ENCODE measurements at places on chromosomes 3 and 15.
A peak's percentile ranks its signal among the peaks of the same experiment; 100 is the strongest.

DNA sequence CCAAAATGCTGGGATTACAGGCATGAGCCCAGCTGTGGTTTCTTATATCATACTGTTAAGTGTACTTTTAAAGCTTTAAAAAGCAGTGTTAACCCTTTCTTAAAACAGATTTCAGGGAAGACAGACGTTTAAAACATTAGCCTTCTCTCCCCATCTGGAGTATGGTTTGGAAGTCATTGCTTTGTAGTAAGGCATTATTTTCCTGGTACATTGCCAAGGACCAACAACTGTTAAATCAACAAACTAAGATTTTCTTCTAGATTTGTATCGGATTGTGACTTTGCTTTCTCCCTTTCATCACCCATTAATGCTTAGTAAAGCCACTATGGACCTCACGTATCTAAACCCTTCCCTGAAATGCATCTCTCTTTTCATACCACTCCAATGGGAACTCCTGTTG lies 50.5 kb downstream of the UBE2E1 start:
- no peak for DNase-seq

GRCh38 chr3:18740631-18741583 lies 315.8 kb upstream of the SATB1 start:
- no peak for DNase-seq

DNA sequence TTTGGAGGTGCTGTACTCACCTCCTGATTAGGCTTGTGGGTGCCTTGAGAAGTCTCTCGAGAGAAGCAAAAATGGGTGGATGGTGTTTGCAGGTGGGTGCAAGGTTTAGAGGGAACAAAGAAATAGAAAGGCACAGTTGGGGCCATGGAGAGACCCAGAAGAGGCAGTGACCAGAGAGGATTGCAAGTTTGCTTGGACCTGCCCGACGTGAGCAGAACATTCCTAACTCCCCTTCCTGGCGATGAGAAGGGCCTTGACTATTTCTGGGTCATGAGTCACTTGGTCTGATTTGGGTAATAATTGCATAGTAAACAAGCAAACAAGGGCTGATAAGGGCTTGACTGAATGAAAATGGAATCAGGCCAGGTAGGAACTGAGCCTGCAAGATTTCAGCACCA lies 7.0 kb upstream of the CTSH start:
- DNase-seq, result no peak

DNA sequence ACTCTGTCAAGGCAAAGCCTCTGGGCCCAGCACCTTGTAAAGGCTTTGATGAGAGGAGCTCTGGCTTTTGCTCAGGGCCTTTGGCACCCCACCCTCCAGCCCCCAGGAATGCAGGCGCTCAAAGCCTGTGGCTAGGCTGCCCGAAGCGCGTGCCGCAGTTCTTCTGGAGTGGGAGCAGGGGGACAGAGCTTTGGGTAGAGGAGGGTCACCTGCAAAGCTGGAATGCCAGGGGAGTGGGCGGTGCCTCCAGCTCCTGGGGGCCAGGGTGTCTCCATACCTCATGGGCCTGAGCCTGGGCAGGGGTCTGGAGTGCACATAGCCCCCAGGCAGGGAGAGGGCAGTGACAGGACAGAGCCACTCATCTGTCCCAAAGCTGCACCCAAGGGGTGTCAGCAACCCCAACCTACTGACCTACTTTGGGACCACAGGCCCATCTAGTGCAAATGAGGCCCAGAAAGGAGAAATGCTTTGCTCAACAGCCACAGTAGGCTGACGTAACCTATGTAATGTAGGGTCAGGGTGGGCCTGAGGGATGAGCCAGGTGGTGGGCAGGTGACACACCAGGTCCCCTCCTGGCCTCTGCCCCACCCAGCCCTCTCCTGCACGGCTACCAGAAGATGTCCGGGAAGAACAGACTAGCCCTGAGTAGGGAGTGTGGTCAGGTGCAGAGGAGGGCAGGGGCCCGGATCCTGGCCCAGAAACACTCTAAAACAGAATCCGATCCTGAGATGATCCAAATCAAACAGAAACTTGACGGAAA lies 2.2 kb upstream of the CALML4 start:
- no peak for DNase-seq

- DNase-seq, result no peak
These were observed 298.5 kb downstream of the SI start for GRCh38 chr3:164779816-164780215.

DNA sequence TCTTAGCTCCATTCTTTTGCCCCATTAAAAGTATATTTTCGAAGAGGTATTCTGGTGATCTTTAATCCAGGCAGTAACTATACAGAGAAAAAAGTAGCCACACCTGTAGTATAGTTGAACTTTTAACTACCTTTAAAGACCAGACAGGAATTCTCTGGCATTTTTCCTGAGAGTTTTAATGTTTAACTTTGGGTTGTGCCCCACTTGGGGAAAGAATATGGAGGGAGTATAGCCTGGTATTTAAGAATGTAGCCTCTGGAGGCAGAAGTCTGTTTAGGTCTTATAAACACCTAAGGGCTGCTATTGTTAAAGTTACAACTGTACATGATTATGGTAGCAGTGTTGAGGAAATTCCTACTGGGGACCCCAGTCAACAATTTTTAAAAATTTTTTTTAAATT lies 19.3 kb downstream of the C3orf85 start:
- no peak for DNase-seq

GRCh38 chr3:105827959-105828358 lies 40.9 kb downstream of the CBLB start:
- DNase-seq, result peak; percentile 20

- peak; percentile 38 for DNase-seq
These were observed 101.1 kb downstream of the GREM1 start for GRCh38 chr15:32818758-32819447.

DNA sequence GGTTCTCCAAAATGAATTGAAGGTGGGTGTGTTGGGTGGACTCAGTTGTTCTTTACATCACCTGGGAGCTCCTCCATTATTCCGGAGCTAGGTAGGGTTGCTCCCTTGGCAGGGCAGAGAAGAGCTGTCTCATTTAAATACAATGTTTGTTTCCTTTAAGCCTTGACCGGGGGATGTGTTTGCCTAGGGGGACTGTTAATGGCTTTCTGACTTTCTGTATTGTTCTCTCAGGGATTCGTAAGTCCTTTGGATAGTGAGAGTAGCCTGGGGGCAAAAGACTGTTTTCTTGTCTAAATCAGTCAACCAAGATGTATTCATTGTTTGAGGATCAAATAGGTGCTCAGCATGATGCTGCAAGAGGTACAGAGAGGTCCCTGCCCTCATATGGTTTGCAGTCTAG lies 71.1 kb downstream of the CDAN1 start:
- no peak for DNase-seq

- DNase-seq, result no peak
These were observed 114.8 kb upstream of the RARB start for GRCh38 chr3:25313286-25313685.

GRCh38 chr3:107208100-107208499 lies 169.1 kb upstream of the CCDC54 start:
- no peak for DNase-seq

- no peak for DNase-seq
These were observed 755.5 kb upstream of the SEMA6D start for GRCh38 chr15:46961795-46962194.

GRCh38 chr3:122609798-122610559 lies 32.5 kb downstream of the PARP15 start:
- peak; percentile 65 for DNase-seq

DNA sequence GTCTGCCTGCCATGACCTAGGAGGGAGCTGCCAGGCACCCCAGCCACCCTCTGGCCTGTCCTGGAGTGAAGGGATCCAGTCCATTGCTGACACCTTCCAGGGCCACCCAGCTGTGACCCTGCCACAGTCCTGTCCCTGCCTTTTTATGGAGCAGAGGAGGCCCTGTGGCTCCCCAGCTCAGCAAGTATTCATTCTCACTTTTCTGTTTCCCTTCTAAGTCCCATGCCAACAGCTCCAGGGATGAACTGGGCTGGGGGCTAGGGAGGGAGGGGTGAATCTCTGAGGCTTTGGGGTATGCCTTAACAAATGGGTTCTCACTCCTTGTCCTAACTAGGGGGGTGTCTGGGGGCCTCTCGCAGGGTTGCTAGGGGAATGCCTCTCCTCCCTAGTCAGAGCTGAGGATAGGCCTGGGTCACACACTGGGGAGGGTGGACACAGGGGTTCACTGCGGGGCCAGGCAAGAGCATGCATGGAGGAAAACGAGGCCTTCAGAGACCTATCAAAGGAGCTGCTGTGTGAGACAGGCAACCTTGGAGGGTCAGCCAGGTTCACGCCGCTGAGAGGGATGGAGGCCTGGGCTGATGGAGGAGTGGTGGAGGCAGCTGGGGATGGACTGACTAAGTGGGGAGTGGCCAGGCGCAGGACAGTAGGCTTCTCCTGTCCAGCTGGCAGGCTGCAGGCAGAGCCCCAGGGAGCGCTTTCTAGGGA lies 31.8 kb downstream of the EPHB3 start:
- no peak for DNase-seq

- DNase-seq, result no peak
These were observed 435.6 kb downstream of the MECOM start for GRCh38 chr3:169227911-169228310.

GRCh38 chr3:130975251-130975650 lies 51.4 kb downstream of the ASTE1 start:
- no peak for DNase-seq

GRCh38 chr3:197950677-197951061 lies 679 bp downstream of the RPL35A start:
- no peak for DNase-seq

DNA sequence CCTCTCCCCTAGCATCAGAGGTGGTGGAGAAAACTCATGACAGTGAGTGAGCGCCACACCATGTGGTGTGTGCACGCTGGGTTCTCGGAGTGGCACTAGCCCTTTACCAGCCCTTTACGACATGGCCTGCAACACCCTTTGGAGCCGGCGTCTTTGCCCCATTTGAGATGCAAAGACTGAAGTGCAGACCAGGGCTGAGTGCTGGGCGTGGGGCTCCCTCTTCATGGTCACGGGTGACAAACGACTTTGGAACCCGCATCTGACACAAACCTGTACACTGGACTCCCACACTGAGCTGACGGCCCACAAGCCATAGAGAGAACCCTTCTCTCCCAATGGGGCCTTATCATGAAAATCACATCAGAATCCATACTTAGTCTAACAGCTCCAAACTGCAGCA lies 76.8 kb upstream of the ALDH1L1 start:
- DNase-seq, result no peak

DNA sequence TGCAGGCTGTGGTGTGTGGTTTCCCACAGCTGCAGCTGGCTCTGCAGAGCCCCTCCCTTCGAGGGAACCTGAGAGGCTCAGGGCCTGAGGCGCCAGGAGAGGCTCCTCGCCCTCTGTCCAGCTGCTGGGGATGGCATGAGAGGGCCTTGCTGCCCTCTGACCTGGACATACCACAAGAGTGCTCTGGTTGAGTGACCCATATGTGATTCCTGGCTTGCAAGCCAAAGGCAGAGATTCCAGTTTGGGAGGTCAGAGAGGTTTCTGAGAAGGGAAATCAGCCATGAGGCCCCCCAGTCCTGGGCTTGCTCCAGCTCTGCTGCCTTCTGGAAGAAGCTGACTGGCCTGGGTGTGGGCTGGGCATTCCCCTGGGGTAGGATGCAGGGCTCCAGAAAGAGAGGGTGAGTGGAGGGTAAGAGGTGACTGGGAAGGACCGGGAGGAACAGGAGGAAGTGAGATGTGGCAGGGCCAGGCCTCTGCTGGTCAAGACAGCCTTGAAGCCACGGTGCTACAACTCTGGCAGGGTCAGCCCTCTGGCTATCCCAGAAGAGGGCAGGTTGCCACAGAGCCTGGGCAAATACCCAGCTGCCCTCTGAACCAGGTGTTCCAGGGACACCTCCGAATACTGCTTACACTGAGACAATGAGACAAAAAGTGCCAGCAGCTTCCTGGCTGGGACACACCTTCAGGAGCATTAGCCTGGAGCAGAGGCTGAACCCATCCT lies 16.0 kb upstream of the SRP14 start:
- DNase-seq, result peak; percentile 59

- no peak for DNase-seq
These were observed 236.0 kb downstream of the VPS13C start for GRCh38 chr15:61824291-61824690.

GRCh38 chr3:160134454-160134853 lies 90.8 kb upstream of the C3orf80 start:
- no peak for DNase-seq

GRCh38 chr15:79572691-79573404 lies 140.7 kb downstream of the MINAR1 start:
- DNase-seq, result no peak

- no peak for DNase-seq
These were observed 45.1 kb downstream of the MFSD1 start for GRCh38 chr3:158846803-158847451.

GRCh38 chr15:35722501-35722900 lies 176.5 kb upstream of the DPH6 start:
- no peak for DNase-seq

DNA sequence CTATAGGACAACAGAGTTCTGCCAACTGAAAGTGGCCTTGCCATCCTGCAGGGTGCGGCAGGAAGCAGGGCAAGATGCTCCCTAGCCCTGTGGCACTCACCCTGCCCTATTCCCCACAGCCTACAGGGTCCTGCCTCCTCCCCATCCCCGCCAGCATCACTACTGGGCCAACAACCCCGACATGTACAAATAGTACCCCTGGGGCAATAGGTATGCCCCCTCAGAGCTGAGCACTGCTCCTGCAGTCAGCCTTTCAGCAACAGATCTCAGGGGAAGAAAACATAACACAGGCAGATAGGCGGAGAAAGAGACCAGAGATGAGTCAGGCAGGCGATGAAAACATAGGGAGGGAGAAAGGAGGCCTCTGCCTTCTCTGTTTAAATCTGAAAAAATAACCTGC lies 74.7 kb downstream of the XXYLT1 start:
- peak; percentile 64 for DNase-seq

DNA sequence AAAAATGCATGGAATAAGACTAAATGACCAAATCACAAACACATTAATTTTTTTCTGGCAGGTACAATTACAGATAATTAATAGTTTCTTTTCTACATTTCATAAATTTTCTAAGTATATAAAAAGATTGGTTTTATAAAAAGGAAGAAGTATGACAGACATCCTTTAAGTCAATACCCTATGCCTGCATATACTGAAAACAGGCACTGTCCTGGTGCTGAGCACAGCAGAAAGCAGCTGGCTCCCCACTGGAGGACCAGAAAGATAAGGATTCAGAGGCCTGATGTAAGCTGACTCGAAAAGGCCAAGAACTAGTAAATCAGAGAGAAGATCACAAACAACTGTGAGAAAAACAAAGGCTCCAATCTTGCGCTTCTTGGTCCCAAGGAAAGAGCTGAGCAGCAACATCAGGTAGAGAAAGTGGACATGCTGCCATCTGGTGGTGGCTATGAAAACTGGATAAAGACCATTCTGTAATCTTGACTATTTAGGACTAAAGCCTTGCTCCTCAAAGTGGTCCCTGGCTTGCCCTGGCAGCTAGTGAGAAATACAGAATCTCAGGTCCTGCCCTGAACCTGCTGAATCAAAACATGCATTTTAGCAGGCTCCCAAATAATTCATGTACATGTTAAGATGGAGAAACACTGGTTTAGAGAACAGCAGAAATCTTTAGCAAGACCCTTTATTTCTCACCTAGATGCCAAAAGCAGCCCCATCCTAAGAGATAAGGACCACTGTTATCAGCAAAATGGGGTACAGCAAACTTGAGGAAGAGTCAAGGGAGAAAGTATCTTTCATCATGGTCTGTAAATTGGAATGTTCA lies 76.0 kb downstream of the TRANK1 start:
- peak; percentile 40 for DNase-seq

All from hepatic stellate cell (primary cell).